ENCODE measurements at places on chromosomes 7 and 10. TPM values are rescaled to one million over a fixed set of nuclear protein-coding genes. Genes with fewer than 3 reads are reported as not detected.

- no peak overlapping the region for H3K27ac ChIP-seq
- H3K27me3 ChIP-seq = no peaks in the 10 kb centered on the region
- DNase-seq = no peak
- peaks cover 10% of the 10 kb centered on the region for H3K4me1 ChIP-seq
Observed at GRCh38 chr10:73092830-73093229, 3.8 kb downstream of the P4HA1 start.

GRCh38 chr10:3811291-3811870 lies 26.4 kb upstream of the KLF6 start:
- H3K27ac ChIP-seq = peak overlapping the region; percentile 79
- DNase-seq = no peak
- H3K27me3 ChIP-seq = no peaks in the 10 kb centered on the region
- H3K4me3 ChIP-seq = peak overlapping the region; percentile 13
- peaks cover 31% of the 10 kb centered on the region for H3K4me1 ChIP-seq

DNA sequence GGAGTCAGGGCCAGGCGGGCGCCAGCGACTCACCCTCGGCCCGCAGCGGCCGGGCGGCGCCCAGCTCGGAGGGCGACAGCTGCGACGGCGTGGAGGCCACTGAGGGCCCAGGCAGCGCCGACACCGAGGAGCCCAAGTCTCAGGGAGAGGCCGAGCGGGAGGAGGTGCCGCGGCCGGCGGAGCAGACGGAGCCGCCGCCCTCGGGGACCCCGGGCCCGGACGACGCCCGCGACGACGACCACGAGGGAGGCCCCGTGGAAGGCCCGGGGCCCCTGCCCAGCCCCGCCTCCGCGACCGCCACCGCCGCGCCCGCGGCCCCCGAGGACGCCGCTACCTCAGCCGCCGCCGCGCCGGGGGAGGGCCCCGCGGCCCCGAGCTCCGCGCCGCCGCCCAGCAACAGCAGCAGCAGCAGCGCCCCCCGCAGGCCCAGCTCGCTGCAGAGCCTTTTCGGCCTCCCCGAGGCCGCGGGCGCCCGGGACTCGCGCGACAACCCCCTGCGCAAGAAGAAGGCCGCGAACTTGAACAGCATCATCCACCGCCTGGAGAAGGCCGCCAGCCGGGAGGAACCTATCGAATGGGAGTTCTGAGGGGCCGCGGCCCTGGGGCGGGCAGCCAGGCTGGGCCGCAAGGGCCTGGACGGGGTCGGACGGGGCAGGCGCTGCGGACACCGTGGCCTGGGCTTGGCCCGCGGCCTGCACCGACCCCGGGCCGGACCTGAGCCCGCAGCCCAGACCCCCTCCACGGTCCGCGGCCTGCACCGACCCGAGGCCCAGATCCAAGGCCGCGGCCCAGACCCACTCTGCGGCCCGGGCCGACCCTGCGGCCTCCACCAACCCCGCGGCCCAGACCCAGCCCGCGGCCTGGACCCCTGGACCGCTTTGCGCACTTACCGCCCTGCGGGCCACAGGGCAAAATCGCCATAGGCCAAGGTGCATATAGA lies 37.9 kb upstream of the SH2B2 start:
- no peak overlapping the region for H3K4me3 ChIP-seq
- H3K36me3 ChIP-seq = peaks cover 5% of the 10 kb centered on the region
- peak; percentile 49 for DNase-seq
- no peaks in the 10 kb centered on the region for H3K27me3 ChIP-seq
- peaks cover 34% of the 10 kb centered on the region for H3K4me1 ChIP-seq
- H3K27ac ChIP-seq = no peak overlapping the region

GRCh38 chr7:43385856-43386255 lies 197.1 kb upstream of the STK17A start:
- no peak overlapping the region for H3K27ac ChIP-seq
- DNase-seq = no peak
- no peak overlapping the region for H3K4me3 ChIP-seq
- H3K4me1 ChIP-seq = no peaks in the 10 kb centered on the region
- H3K36me3 ChIP-seq = no peaks in the 10 kb centered on the region

DNA sequence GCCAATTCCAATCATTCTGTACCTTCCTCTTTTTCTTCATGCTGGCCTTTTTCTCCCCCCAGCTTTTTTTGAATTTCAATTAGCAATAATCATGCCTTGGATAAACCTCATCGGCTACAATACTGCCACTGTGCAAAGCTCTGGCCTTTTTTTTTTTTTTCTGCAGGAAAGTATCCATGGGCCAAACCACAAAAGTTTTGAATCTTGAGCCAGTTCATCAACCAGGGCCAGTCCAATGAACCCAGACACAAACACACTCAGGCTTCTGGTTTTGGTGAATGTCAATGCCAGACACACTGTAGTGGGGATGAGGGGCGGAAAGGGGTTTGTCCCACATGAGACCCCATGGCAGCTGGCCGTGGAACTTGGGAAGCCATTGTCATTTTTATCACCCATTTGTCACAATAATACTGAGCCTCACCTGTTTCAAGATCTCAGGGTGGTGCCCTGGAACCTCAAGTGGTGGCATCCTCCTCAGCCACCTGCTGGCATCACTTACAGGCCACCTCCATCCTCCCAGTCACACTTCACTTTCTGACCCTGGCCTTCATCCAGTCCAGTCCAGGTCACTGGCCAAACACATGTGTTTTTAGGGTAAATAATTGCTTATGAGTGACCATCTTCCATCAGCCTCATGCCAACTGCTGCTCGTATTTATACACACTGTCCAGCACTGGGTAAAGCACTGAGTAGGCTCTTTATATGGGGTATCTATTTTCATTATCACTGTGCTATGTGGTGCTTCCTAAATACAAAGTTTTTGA lies 40.8 kb upstream of the TSPAN33 start:
- no peak overlapping the region for H3K27ac ChIP-seq
- no peaks in the 10 kb centered on the region for H3K4me1 ChIP-seq
- H3K27me3 ChIP-seq = no peaks in the 10 kb centered on the region

- no peaks in the 10 kb centered on the region for H3K36me3 ChIP-seq
- no peak overlapping the region for H3K4me3 ChIP-seq
- no peak overlapping the region for H3K27ac ChIP-seq
- no peak for DNase-seq
- H3K4me1 ChIP-seq = no peaks in the 10 kb centered on the region
Observed at GRCh38 chr10:11322698-11323097, 288.8 kb downstream of the USP6NL start.

DNA sequence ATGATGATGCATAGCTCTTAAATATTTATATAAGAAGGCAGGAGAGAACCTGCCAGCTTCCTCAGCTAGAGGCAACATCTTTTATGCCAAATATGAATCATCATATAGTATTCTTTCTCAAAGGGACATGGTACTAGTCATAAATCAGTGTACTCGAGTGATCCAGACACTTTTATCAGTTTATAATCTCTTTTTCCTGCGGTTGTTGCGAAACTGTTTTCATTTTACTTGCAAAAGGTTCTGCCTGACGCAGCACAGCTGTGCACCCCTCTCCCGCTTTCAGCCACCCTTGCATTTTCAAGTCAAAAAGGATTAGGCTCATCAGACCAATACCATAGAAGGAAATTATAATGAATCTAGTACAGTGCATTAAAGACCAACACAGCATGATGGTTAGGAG lies 332.3 kb upstream of the PRKCQ start:
- H3K27me3 ChIP-seq = no peaks in the 10 kb centered on the region
- no peaks in the 10 kb centered on the region for H3K36me3 ChIP-seq
- no peaks in the 10 kb centered on the region for H3K4me1 ChIP-seq
- H3K4me3 ChIP-seq = no peak overlapping the region
- H3K27ac ChIP-seq = no peak overlapping the region

DNA sequence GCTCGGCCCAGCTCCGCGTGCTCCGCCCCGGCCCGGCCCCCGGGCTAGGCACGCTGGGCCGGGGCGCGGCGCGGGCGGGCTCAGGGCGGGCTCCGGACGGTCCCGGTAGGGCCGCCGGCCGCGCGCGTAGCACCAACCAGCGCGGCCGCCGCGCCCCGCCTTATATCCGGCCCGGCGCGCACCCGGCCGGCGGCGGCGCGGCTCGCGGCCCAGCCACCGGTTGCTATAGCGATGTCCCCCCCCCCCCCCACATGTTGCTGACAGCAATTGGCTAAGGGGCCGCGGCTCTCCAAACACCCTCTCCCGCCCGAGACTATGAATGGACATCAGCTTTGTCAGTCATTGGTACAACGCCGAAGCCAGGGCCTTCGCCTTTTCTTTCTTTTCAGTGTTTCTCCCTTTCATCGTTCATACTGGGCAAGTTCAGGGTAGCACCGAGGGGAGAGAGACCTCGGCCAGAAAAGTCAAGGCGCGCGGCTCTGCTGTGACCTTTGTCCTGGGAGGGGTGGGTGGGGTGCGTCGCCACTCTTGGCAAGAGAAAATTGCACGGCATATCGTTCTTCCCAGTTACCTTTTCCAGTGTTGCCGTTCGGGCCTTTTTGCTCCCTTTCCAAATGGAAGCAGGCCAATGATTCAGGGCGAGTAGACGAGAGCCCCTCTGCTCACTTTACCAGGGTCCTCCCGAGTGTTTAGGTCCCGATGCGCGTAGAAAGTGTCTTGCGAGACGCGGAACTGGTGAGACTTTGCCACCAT lies 354.2 kb downstream of the DNAJB6 start:
- H3K27me3 ChIP-seq = no peaks in the 10 kb centered on the region
- peak; percentile 99 for DNase-seq
- peaks cover 17% of the 10 kb centered on the region for H3K4me1 ChIP-seq
- no peaks in the 10 kb centered on the region for H3K36me3 ChIP-seq
- peak overlapping the region; percentile 86 for H3K4me3 ChIP-seq

DNA sequence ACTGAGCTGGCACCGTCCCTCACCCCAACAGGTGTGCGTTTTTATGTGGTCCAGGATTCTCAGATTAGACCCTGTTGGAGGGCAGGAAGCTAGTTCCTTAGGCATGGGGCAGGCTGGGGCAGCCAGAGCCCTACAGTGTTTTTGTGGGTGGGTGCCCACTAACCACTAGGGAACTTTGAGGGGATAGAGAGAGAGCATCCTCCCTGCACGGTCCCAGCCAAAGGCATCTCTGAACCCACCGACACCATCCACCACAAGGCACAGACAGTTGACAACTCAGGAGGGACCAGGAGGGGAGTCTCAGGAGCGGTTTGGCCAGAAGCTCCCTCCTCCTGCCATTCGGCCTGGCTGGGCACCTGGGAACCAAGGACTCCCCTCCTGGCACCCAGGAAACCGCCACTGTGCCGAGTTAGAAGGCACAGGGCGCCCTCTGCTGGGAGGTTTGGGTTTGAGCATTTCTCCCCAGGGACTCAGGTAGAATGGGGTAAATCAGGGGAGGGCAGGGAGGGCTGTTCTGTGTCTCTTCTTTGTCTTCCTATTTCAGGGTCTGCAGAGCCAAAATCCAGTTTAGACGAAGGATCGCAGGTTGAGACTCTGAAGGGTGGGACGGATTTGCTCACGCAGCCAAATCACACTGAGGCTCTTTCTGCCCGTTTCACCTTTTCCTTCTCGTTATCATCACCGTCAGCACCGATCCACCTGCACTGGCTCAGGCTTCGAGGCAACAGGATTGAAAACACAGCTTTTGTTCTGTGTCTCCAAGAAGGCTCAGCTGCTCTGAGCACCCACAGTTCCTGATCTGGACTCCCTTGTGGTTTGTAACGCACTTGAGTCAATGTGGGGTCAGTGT lies 84.8 kb upstream of the COL13A1 start:
- DNase-seq = peak; percentile 84
- peaks cover 7% of the 10 kb centered on the region for H3K27me3 ChIP-seq
- H3K36me3 ChIP-seq = no peaks in the 10 kb centered on the region
- no peak overlapping the region for H3K27ac ChIP-seq

- H3K36me3 ChIP-seq = peaks cover 51% of the 10 kb centered on the region
- H3K4me1 ChIP-seq = no peaks in the 10 kb centered on the region
- no peak overlapping the region for H3K4me3 ChIP-seq
- H3K27ac ChIP-seq = no peak overlapping the region
- H3K27me3 ChIP-seq = no peaks in the 10 kb centered on the region
- no peak for DNase-seq
Observed at GRCh38 chr7:107180378-107180777, 11.6 kb downstream of the HBP1 start.

GRCh38 chr10:125102821-125103220 lies 57.5 kb downstream of the CTBP2 start:
- H3K27me3 ChIP-seq = no peaks in the 10 kb centered on the region
- H3K4me3 ChIP-seq = no peak overlapping the region
- H3K27ac ChIP-seq = no peak overlapping the region
- peaks cover 7% of the 10 kb centered on the region for H3K36me3 ChIP-seq
- DNase-seq = no peak

MYO3A gene
- not detected for polyA plus RNA-seq

ASB10 gene
- not detected for polyA plus RNA-seq

PARD3 gene
- 38.9 TPM for polyA plus RNA-seq

RASA4B gene
- 15.5 TPM for polyA plus RNA-seq

LRRC17 gene
- 138 TPM for polyA plus RNA-seq

SPDYE9 gene
- polyA plus RNA-seq = not detected

FIS1 gene
- polyA plus RNA-seq = 1,071 TPM
